H54 (cell line): ENCODE measurements at places on chromosomes 12 and 14.

DNA sequence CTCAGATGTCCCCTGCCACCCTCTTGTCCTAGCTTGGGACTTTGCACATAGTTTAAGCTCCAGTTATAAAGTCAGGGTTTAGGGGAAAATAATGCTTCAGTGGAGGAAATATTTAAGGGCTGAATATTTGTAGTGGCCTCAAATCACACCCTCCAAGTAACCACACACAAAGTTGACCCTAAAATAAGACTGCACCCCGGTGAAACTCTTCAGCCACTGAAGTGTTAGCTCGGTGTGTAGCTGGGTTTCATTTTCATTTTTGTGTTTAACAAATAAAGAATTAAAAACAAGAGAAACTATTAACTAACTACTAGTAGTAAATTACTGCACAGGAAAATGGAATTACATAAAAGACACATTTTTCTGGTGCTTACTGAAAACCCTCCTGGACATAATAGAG is 14.8 kb upstream of the BCL11B start:
- no peak for DNase-seq

DNA sequence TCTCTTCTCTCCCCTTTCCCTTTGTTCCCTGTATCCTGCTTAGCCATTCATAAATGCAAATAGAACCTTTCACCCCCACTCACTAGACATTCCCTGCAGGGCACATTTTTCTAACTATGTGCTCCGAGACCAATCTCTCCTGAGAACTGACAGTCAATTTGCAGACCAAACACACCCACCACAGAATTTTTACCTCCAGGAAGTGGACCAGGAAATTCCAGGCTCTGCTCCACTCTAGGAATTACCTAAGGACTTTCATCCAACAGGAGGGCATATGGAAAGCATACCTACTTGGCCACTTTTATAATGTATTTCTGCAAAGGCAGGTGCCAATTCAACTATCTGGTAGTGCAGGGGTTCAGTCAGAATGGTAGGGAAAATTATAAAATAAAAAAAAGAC is 8.9 kb upstream of the TAS2R46 start:
- DNase-seq, result no peak

- DNase-seq, result no peak
Measured at GRCh38 chr14:89452281-89452680, 35.2 kb upstream of the FOXN3 start.

GRCh38 chr12:104610513-104611235 is 153.9 kb downstream of the CHST11 start:
- no peak for DNase-seq

DNA sequence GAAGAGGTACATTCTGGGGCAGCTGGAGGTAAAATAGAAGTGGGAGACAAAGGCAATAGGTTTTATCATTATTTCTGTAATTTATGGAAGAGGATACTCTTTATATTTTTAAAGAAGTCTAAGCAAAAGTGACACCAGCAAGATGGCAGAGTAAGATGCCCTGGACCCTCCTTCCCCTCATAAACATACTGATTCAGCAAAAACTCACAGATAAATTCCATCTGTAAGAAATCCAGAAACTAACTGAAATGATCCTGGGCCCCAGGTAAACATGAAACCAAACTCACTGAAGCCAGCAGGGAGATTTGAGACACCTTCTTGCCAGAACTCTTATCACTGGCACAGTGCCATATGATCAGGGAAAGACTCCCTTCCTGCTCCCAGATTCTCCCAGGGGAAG is 79.9 kb downstream of the GCH1 start:
- DNase-seq, result no peak

DNA sequence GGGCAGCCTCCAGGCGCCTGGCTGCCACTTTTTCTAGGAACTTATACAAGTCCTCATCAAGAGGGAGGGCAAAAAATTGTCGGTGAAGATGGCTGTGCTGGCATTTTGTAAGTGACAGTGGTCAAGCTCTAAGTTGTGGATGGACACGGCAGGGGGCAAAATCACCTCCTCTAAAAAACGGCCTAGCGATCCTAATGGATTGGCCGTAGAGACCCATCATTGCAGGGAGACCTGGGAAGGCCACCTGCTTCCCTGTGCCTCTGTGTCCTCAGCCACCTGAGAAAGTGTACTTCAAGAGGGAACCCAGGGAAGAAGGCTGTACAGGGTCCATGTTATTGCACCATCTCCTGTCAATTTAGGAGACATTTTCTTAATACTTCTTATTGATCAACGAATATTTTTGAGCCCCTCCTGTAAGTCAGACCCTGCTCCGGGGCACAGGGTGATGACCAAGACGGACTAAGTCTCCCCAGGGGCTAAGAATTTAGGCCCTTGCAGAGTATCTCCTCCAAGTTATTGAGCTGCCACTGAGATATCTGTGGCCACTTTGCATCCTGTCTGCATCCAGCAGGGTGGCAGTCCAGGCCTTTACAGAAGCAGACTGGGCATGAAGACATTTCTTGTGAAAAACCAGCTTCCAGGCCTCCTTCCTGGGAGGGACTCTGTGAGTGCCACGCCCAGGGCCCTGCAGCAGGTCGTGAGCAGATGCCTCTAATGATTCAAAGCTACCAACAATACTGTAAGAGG is 40.5 kb downstream of the PSMA6 start:
- peak; percentile 38 for DNase-seq

- DNase-seq, result no peak
Measured at GRCh38 chr12:74415633-74416032, 122.0 kb upstream of the ATXN7L3B start.

GRCh38 chr14:65412856-65413738 is 567 bp downstream of the FUT8 start:
- DNase-seq, result no peak

GRCh38 chr12:132279184-132279889 is 50.1 kb downstream of the GALNT9 start:
- no peak for DNase-seq

DNA sequence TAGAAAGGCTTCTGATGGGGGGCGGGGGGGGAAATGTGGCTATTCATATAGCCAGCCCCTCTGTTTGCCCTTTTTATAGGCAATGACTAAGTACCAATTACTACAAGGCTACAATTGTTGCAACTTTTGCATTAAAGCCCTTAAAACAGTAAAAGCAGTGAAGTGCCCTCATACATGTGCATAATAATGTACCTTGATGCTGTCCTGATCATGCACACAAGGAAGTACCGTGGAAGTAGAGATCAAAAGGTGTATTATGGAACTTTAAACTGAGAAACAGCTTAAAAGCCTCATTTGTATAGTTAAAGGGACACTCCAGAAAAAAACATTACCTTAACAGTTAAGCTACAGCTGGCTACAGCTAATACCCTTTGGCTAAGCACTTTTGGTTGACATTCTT is 111.8 kb downstream of the PLEKHG7 start:
- no peak for DNase-seq

DNA sequence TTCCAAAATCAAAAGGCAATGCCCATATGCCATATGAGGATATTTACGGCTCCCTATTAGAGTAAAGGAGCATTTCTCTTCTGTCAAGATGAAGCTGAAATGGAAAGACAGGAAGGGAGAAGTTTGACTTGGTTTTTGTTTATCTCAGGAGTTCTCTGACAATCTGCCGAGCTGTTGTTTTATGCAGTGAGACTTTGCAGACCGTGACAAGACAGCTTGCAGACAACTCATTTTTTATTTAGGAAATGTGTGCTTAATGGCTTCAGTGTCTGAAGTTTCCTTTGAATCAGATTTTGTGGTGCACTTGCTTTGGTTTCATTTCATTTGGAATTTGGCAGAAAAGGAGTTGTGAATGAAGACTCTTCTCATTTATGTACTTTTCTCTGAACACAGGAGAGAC is 145.4 kb downstream of the C12orf50 start:
- DNase-seq, result no peak

DNA sequence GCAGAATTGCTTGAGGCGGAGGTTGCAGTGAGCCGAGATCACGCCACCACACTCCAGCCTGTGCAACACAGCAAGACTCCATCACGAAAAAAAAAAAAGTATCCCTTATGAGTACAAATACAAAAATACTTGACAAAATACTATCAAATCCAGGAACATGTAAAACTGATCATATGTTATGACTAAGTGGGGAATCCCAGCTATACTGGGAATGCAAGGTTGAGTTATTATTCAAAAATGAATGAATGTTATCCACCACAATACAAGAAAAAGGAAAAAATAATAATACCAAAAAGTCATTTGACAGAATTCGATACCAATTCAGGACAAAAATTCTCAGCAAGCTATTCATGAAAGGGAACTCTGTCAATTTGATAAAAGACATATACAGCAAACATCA is 32.6 kb downstream of the MOK start:
- no peak for DNase-seq

DNA sequence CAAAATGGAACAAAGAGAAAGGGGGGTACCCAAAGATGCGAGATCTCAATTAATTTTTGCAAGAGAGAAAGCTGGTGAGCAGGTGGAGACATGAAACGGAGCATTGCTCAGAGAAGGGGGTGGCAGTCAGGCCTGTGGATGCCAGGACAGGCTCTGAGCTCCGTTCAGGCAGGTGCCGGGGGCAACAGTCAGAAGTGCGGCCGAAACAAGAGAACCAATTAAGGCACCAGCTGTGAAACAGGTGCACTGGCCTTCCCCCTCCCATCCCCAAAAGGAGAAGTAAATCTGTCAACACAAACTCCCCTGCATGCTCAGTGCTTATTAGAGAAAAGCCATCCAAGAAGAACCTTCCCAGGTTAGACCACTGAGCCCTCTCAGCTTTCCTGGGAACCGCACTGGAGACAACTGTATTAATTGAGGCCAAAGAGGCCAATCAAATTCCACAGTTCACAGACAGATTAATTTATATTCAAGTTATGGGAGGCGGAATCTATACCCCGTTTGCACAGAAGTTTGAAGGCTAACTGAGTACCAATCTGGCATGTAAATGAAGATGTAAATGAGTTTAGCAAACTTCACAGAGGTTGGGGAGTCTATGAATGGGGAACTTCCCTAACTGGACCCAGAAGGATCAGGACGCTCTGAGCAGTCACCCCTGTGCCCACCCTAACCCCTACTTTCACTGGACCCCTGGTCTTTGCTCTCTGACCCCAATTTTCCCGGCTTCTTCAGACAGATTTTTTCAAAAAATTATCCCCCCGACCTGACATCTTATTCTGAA is 20.9 kb downstream of the OAS2 start:
- DNase-seq, result no peak

- no peak for DNase-seq
Measured at GRCh38 chr14:24232645-24233537, at the start of gene GMPR2. Gene GMPR2 (plus strand): TSS chr14:24232929. CDS start chr14:24233254, 325 bp downstream.

GRCh38 chr14:48967419-48967818 is 618.8 kb downstream of the RPS29 start:
- no peak for DNase-seq

DNA sequence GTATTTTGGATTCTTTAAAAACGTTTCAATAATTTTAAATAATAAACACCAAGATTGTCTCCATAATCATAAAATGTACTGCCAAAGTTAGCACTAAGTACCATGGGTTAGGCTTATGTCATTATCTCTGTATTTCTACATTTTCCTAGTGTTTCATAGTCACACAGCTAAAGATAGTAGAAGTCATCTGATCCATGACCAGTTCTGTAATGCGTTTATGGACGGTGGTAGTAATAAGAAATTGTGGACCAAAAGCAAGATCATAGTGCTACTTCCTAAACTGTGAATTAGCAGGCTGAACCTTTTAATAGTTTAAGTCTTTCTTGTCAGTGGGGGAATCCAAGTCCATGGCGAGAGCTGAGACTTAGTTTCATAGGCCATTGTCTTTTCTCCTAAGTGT is 142.1 kb downstream of the AKAP6 start:
- DNase-seq, result no peak

DNA sequence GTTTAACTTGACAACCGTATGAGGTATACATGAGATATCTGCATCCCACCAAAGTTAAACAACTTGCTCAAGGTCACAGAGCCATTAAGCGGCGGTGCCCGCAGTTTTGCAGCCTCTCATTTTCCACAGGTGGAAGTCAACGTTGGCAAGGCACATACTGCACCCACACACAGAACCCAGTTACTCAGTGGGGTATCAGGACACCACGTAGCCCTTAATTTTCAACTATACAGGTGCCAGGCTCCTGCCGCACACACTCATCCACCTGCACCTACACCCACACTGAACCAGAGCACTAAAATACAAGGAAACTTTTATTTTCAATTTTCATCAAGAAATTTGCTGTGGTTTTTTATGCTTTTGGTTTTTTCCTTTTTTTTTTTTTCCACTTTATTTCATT is 1.7 kb upstream of the NOP2 start:
- no peak for DNase-seq

DNA sequence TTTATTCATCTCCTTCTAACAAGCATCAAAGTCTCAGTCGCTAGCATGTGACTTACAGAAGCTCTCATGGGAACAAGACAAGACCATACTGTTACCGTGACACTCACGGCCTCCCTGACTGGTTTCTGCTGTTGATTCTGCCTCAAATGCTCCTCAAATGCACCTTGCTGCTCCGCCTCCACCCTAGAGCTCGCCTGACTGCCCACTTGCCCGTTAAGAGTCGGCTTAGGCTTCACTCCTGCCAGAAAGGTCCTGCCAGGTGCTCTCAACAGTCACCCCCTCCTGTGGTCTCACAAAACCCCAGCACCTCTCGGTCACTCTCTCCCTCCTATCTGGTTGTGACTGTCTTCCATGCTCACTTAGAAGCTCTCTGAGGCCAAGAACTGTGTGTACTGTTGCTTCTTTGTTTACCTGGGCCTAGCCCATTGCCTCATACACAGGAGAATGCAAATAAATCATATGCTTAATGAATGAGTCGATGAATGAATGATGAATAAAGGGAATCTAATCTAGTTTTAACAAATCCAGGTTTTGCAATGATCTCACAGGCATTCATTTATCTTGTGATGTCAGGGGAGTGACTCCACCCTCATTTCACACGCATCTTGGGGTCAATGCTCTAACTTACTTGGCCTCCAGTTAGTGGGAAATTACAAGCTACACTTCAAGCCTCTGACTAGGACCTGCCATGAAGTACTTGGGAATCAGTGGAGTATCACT is 41.3 kb downstream of the SSH1 start:
- no peak for DNase-seq

DNA sequence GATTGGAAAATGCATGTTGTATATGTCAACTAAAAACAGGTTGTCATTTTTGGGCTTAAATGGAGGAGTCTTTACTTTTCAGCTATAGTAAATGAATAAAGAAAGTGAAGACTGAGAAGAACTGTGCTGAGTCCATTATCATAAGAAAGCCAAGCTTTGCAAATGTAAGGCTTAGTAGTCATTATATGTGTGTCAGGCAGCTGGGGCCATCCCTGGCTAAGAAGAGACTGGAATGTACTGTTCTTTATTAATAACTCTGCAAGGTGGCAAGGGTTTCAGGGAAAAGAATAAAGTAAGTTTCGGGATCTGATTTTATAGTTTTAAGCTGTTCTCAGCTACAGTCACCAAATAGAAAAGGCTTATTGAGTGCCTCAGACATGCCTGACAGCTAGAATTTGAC is 48.7 kb downstream of the SRGAP1 start:
- no peak for DNase-seq

DNA sequence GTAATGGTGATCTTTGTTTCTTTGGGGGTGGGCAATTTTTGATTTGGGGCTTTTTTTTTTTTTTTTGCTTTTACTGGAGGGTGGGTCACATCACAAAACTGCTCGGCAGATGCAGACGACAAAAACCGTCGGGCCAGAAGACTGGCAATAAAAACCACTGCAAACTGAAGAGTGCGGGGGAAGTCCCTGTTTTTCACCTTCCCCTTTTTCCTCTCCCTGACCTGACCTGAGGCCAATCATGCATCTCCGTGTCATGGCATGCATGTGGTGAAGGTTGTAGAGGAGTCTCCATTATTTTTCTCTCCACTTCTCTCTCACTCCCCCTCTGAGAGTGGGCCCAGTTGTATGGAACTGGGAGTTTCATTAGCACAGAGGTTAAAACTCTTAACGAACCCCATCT is 57.5 kb downstream of the AP5M1 start:
- no peak for DNase-seq
